ENCODE measurements at places on chromosomes 6 and 20.

DNA sequence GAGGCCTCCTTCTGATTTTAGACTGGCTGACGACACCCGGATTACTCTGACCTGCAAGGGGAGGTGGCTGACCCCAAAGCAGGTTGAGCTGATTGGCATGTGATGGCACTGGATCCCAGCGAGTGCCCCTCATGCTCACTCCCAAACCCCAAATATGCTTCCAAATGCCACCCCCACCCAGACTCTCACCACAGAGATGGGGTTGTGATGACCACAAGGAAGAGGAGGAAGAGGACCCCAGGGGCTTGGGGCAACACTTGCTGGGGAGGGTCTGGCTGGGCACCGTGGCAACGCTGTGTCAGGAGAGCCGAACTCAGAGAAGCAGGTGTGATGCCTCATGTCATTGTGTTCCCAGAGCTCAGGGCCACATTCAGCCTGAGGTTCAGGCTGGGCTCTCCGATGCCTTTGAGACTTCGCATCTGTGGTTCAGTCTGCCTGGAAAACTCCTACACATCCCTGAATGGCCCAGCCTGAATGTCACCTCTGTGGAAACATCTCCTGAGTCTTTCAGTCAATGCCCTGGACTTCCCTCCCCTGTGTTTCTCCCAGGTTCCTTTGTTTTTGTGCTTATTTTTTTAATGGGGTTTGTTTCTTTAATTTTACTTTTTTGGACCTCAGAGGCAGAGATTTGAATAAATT lies 169.1 kb upstream of the PMEPA1 start:
- no peak for DNase-seq

- no peak for DNase-seq
Measured at GRCh38 chr20:5949943-5950270, 426 bp downstream of the TRMT6 start.

- no peak for DNase-seq
Measured at GRCh38 chr6:46284475-46284874, 113.7 kb upstream of the ENPP5 start.

DNA sequence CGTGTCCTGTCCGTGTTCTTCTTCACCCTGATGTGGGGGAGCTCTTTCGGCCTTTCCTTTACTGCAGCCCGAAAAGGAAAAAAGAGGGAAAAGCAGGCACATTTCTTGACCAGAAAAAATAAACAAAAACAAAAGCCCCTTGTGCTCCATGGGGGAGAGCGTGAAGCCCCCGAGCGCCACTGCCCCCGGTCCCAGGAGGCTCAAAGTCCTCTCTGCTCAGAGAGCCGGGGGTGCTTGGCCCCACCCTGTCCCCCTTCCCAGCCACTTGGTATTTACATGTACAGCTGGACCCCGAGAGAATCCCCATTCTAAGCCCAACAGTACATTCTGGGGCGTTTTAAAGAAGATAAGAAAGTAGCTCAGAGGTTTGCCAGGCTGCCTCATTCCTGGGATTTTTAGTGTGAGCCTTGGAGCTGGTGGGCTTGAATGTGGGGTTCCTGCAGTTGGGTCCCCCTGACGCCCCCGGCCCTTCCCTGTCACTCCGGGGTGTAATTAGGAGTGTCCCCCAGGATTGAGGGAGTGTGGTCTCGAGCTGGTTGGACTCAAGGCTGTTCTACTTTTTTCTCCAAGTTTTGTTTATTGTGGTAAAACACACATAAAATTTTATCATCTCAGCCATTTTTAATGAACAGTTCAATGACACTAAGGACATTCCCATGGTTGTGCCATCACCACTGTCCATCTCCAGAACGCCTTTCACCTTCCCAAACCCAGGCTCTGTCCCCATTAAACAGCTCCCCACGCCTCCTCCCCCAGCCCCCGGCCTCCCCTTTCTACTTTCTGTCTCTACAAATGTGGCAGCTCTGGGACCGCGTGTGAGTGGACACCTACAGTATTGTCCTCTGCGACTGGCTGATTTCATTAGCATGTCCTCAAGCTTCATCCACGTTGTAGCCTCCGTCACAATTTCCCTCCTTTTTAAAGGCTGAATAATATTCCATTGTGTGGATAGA lies 55.7 kb upstream of the BHLHE23 start:
- no peak for DNase-seq

GRCh38 chr6:19838442-19839236 lies 1.5 kb downstream of the ID4 start:
- DNase-seq = no peak

GRCh38 chr6:7107578-7108195 lies at the start of gene RREB1:
Gene RREB1 (plus strand): TSS chr6:7107961. CDS start chr6:7181912, 73,951 bp downstream.
- peak; percentile 30 for DNase-seq

DNA sequence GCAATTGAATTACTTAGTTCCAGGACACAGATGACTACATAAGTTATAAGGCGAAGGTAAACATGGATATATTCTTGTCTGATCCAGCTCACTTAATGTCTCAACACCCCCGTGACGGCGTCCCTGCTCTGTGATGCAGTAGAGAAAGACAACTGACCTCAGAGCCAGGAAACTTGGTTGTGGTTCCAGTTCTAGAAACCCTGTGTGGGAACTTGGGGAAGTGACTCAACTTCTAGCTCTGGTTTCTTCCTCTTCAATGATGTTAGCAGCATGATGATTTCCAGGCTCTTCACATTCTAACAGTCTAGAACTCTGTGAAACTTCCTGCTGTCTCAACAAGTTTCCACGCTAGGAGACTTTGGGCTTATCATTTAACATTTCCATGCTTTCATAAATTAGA lies 18.4 kb downstream of the LAMA4 start:
- DNase-seq = no peak

GRCh38 chr6:1081551-1082284 lies 230.2 kb upstream of the FOXQ1 start:
- DNase-seq = peak; percentile 73

DNA sequence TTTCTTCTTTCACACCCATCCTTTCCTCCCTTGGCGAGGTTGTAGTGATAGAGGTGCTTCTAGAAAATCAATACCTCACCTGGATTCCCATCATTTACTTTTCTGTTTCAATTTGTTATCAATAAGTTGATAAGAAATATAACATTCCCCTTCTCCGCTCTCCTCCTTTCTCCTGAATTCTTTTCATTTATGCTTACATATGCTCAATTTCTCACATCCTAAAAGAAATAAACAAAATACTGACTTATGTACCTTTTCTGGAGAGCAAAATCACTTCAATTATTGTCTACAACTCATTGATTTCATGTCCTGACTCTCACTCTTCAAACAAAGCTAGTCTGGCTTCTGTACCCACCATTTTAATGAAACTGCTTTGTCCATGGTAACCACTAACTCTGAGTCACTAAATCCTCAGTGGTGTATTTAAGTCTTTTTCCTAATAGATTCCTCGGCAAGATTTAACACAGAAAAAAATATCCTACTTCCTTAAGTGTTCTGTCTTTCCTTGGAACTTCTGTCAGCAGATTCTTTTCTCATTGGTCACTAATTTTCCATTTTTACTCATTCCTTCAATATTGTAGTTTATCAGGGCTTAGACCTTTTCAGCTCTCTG lies 289.6 kb downstream of the RFPL4B start:
- peak; percentile 54 for DNase-seq

- DNase-seq = no peak
Measured at GRCh38 chr6:11475016-11475415, 62.5 kb upstream of the TMEM170B start.

GRCh38 chr20:53343448-53343847 lies 250.2 kb downstream of the ZNF217 start:
- no peak for DNase-seq

DNA sequence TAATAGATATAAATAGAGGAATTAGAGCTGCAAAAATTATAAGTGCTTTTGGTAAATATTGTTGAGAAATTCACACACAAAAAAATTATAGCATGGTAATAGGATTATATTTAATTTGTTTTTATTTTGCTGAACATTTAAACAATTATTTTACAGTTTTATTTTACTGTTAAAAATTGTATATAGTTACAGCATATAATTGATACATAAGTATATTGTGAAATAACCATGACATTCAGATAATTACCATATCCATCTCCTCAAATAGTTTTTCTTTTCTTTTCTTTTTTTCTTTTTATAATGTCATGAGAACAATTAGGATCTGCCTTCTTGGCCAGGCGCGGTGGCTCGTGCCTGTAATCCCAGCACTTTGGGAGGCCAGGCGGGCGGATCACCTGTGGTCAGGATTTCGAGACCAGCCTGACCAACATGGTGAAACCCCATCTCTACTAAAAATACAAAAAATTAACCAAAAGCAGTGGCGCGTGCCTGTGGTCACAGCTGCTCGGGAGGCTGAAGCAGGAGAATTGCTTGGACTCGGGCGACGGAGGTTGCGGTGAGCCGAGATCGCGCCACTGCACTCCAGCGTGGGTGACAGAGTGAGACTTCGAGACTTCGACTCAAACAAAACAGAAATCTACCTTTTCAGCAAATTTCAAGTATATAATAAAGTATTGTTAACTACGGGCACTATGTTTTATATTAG lies 654.2 kb downstream of the TENT5A start:
- no peak for DNase-seq

GRCh38 chr6:25279748-25280343 lies 672 bp downstream of the CARMIL1 start:
- no peak for DNase-seq

- no peak for DNase-seq
Measured at GRCh38 chr6:121491576-121491975, 56.1 kb downstream of the GJA1 start.

- DNase-seq = no peak
Measured at GRCh38 chr6:78561015-78561414, 306.3 kb upstream of the IRAK1BP1 start.

DNA sequence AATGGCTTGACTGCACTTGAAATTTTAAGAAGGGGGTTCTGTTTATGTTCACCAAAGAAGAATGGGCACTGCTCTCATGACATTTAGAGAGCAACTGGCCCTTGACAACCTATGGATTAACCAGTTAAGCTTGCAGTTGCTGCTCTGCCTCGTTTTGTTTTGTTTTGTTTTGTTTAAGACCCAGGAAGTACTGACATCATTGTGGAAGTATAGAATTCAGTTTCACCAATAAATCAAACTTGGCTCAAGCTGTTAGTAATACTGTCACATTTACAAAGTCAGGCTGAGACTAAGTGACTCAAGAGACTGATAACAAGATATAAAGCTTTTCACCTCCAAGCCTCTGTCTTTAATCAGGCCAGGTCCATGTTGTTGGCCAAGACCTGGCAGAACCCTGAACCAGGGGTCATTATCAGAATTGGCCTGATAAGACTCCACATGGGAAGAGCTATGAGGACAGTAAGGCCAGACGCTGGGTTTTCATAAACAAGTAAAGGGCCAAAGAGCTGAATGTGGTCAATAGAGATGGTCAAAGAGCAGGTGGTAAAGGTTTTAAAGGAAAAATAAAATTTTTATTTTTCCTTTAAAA lies 99.4 kb upstream of the VGLL2 start:
- DNase-seq = no peak

- DNase-seq = peak; percentile 56
Measured at GRCh38 chr6:35014786-35015185, 125.7 kb downstream of the ANKS1A start.

DNA sequence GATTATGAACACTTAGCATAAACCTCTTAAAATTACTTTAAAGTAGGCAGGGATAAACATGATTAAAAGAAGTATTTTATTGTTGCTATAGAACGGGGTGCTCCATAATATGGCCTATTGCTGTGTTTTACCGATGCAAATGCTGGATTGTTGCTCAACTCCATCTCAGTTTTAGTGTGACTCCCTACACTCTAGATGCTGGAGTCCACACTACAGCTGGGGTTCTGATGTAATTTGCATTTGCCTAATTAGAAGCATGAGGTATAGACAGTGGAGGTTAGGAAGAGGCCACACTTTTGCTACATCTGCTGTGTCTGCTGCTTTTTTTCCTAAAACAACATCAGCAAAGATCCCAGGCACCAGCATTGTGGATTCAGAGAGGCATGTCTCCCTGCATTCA lies 6.7 kb upstream of the HMGN3 start:
- DNase-seq = no peak

DNA sequence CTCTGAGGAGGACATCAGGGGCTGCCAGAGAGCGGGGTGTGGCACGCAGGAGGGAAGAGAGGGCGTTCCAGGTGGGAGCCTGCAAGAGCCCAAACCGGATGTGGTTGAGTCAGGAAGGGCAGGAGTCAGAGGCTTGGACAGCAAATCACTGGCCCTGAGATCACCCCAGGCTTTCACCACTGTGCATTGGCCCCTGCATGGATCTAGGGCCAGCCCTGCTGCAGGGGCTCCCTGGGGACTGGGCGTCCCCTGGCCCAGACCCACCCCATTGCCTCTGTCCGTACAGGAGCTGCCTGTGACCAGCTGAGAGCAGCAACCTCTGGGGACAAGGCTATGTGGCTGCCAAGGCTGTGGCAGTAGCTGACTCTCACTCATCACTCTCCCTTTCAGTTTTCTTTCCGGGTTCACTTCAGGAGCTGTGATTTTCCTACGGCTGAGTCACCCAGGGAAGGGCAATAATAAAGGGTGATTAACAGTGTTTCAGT lies 33.9 kb downstream of the KCNK17 start:
- no peak for DNase-seq
